Thoracic aorta (tissue), 2 donors: ENCODE measurements at places on chromosomes 4 and X. TPM values are rescaled to one million over a fixed set of nuclear protein-coding genes. Genes with fewer than 3 reads are reported as not detected.

DNA sequence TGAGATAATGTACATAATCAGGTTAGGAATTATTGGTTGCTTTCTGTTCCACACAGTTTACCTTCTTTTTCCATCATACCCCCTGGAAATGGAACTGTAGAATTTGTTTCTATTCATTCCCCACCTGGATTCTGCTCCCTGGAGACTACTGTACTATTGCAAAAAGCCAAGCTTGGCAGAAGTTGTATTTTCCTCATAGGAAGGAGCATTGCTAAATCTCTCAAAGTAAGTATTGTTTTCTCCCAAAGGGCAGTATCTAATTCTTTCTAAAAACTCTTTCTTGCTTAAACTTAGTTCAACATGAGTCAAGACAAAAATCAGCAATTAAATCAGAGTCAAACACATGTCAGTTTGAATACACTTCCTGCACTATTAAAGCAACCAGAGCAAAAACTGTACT is 136.2 kb downstream of the CDS1 start:
- no peak for DNase-seq
- H3K27ac ChIP-seq, result no peak overlapping the region
- no peaks in the 10 kb centered on the region for H3K4me1 ChIP-seq
- H3K27me3 ChIP-seq, result no peaks in the 10 kb centered on the region
- peaks cover 18% of the 10 kb centered on the region for H3K36me3 ChIP-seq
- no peak overlapping the region for H3K4me3 ChIP-seq

DNA sequence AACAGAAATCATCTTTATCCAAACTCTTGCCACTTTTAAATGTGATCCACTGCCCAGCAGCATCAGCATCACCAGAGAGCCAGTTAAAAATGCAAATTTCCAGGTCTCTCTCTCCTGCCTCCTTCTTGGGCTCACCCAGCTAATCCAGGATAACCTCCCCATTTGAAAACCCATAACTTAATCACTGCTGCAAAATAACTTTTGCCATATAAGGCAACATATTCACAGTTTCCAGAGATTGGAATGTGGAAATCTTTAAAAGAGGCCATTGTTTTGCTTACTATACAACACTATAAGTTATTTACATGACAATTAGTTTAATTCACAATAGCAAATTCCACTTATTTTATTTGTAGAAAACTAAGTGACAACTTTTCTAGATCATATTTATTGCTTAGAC is 4.8 kb upstream of the EXOSC9 start:
- DNase-seq, result no peak
- no peak overlapping the region for H3K27ac ChIP-seq
- no peaks in the 10 kb centered on the region for H3K4me1 ChIP-seq
- H3K36me3 ChIP-seq, result no peaks in the 10 kb centered on the region
- no peaks in the 10 kb centered on the region for H3K27me3 ChIP-seq

GRCh38 chr4:146275370-146275769 is 61.0 kb downstream of the REELD1 start:
- H3K27ac ChIP-seq, result no peak overlapping the region
- DNase-seq, result no peak
- no peaks in the 10 kb centered on the region for H3K27me3 ChIP-seq
- no peak overlapping the region for H3K4me3 ChIP-seq
- H3K36me3 ChIP-seq, result no peaks in the 10 kb centered on the region

- no peak overlapping the region for H3K4me3 ChIP-seq
- no peak overlapping the region for H3K27ac ChIP-seq
- no peaks in the 10 kb centered on the region for H3K4me1 ChIP-seq
- DNase-seq, result no peak
- H3K36me3 ChIP-seq, result no peaks in the 10 kb centered on the region
These were observed 41.7 kb downstream of the ITM2A start for GRCh38 chrX:79325263-79325958.

- no peak for DNase-seq
- peaks cover 26% of the 10 kb centered on the region for H3K4me1 ChIP-seq
- H3K4me3 ChIP-seq, result no peak overlapping the region
- peak overlapping the region; percentile 4 for H3K27ac ChIP-seq
- no peaks in the 10 kb centered on the region for H3K36me3 ChIP-seq
These were observed 49.8 kb upstream of the C1QTNF7 start for GRCh38 chr4:15378062-15378461.

DNA sequence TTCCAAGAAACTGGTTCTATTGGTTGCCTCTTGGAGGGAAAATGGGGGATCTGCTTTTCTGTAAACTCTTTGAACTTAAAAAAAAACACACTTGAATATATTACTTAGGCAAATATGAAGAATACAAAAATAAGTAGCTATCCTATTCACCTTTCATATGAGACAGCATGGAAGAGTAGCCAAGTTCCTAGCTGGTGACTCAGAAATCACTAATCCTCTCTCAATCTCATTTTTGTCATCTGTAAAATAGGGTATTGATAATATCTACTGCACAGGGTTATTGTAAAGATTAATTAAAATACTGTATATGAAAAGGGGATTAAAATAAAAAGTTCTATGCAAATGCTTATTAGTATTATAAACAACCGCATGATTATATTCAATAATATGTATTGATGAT is 12.7 kb downstream of the MGARP start:
- no peak for DNase-seq
- H3K27me3 ChIP-seq, result no peaks in the 10 kb centered on the region
- no peak overlapping the region for H3K27ac ChIP-seq
- H3K36me3 ChIP-seq, result no peaks in the 10 kb centered on the region

- no peaks in the 10 kb centered on the region for H3K36me3 ChIP-seq
- H3K27ac ChIP-seq, result no peak overlapping the region
- H3K27me3 ChIP-seq, result no peaks in the 10 kb centered on the region
These were observed 2.4 kb upstream of the SH3KBP1 start for GRCh38 chrX:19889582-19890342.

FAT1 gene
- total RNA-seq, result 117 TPM

DNA sequence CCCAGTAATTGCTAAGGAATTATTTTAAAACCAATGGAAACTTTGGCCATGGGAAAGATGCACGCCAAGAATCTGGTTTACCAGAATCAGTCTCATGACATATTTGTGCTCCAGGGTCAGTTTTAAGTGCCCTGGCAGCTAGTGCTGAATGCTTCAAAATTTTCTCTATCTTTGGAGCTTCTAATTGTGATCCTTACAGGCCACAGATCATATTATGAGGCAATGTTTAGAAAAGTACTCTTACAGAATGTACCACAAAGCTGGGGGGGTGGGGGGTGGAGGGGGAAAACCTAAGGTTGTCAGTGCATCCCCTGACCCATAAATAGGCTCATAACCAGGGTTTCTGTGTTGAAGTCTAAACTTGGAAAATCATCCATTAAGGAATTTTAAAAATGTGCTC is 514.5 kb downstream of the INPP4B start:
- DNase-seq, result no peak
- H3K4me3 ChIP-seq, result no peak overlapping the region
- H3K4me1 ChIP-seq, result no peaks in the 10 kb centered on the region
- no peak overlapping the region for H3K27ac ChIP-seq
- H3K27me3 ChIP-seq, result no peaks in the 10 kb centered on the region
- H3K36me3 ChIP-seq, result no peaks in the 10 kb centered on the region

DNA sequence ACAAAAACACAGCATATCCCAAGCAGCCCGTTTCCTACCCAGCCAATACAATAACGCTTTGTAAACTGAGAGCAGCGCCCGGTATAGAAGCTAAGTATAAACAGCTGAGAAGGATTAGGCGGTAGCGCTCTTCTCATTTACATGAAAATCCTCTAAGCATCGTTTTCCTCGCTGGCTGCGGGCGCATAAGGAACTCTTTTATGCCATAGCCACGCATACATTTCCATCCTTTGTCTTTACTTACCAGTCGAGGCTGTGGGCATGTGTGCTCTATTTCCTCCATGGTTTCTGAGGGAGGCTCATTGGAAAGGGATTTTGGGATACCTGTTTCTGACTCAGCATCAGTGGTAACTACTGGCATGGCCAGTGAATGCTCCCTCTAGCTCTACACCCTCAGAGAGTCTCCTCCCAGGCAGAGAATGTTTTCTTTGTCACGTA is 383 bp downstream of the PCYT1B start:
- no peaks in the 10 kb centered on the region for H3K27me3 ChIP-seq
- no peak for DNase-seq
- H3K4me3 ChIP-seq, result peak overlapping the region; percentile 67
- H3K4me1 ChIP-seq, result no peaks in the 10 kb centered on the region
- H3K27ac ChIP-seq, result no peak overlapping the region

DNA sequence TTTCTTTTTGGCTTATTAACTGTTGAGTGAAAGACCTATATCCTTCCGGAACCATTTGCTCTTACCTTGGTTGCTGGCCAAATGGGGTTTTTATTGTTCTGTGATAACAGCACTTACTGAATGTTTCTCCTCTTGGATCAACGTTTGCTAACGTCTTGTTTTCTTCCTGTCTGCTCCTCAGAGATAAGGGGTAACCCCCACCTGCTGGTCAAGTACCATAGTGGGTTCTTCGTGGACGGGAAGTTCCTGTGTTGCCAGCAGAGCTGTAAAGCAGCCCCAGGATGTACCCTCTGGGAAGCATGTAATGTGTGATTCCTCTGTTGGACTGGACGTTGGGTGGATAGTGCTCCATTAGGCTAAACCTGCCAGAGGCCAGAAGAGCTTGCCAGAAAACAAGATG is 15.3 kb downstream of the BMX start:
- H3K4me1 ChIP-seq, result no peaks in the 10 kb centered on the region
- H3K4me3 ChIP-seq, result no peak overlapping the region
- no peak overlapping the region for H3K27ac ChIP-seq
- no peaks in the 10 kb centered on the region for H3K36me3 ChIP-seq
- DNase-seq, result no peak
- H3K27me3 ChIP-seq, result no peaks in the 10 kb centered on the region

GRCh38 chrX:153573984-153574383 is 25.0 kb downstream of the CCNQ start:
- H3K4me1 ChIP-seq, result no peaks in the 10 kb centered on the region
- no peak for DNase-seq
- no peak overlapping the region for H3K4me3 ChIP-seq
- H3K27me3 ChIP-seq, result no peaks in the 10 kb centered on the region
- no peaks in the 10 kb centered on the region for H3K36me3 ChIP-seq

BANK1 gene
- total RNA-seq, result 0.85 TPM

DNA sequence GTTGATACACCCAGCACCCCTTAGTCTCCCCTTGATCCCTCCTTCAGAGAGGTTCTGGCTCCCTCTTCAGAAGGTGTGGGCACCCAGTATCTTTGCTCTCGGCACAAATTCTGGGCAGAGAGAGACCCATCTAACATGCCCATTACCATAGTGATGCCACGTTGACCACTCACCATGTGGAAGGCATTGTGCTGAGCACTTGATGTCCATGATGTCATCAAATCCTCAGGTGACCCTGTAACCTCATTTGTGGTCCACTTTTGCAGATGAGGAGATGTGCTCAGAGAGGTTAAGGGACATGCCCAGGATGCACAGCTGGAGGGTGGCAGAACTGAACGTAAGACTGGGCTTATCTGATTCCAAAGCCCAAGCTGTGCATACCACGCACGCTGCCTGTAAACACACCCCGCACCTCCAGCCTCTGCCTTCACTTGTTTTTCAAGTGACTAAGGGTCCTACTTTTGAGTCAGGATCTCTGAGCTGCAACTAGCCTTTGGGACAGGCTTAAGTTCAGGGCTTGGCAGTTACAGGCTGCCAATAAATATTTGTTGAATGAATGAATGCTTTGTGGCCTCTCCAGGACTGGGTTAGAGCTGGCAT is 55.2 kb downstream of the HTRA3 start:
- H3K27ac ChIP-seq, result no peak overlapping the region
- no peak overlapping the region for H3K4me3 ChIP-seq
- no peaks in the 10 kb centered on the region for H3K36me3 ChIP-seq

DNA sequence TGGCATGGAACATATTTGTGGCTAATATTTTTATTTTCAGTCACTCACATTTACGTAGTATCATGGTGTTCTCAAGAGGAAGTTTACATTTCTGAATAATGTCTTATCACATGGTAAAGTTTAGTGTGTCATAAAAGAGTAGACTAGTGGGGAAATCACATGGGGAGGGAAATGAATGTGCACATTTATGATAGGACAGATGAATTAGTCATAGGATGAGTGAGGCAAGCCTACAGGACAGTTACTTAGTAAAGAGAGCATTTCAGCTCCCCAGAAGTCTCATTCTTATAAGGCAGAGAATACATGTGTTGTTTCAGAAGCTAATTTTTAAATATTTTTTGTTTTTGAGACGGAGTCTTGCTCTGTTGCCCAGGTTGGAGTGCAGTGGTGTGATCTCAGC is 6.2 kb downstream of the GK start:
- H3K4me1 ChIP-seq, result no peaks in the 10 kb centered on the region
- no peak for DNase-seq
- H3K27me3 ChIP-seq, result no peaks in the 10 kb centered on the region
- H3K27ac ChIP-seq, result no peak overlapping the region

DNA sequence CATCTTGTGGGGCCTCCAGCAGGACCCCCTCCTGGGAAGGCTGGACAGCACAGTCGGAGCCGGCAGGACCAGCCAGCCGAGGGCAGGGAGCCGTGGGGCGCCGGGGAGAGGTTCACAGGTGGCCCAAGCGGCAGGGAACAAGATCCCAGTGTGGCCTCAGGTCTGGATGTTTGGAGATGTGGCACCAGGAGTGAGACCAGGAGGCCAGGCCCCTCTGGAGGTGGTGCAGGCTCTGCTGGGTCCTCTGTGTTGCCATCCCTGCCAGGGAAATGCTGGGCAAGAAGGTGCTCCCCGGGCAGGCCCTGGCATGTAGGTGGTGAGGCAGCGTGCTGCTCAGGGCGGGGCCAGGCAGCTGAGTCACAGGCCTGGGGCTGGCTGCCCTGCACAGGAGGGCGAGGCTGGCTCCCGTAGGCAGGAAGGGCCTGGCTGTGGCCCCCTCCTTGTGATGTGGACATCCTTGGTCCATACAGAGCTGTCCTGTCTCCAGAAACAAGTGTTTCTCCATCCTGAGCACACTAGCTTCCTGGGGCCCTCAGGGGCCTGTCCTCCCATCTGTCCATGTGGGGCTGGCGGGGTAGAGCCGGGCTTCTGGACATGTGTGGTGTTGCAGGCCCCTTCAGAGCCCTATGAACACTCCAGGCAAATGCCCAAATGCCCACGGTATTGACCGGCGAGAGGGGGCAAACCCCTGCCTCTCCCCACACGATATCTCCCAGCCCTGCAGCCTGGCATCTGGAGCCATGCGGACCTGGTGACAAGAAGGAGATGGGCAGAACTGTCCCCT is 4.8 kb upstream of the HGFAC start:
- H3K4me3 ChIP-seq, result no peak overlapping the region
- DNase-seq, result no peak
- H3K4me1 ChIP-seq, result peaks cover 10% of the 10 kb centered on the region
- no peak overlapping the region for H3K27ac ChIP-seq

DIPK2B gene
- total RNA-seq, result 14.0 TPM

LARP1B gene
- 42.5 TPM for total RNA-seq

- no peak for DNase-seq
- no peaks in the 10 kb centered on the region for H3K4me1 ChIP-seq
- no peaks in the 10 kb centered on the region for H3K27me3 ChIP-seq
- no peaks in the 10 kb centered on the region for H3K36me3 ChIP-seq
- H3K4me3 ChIP-seq, result no peak overlapping the region
- no peak overlapping the region for H3K27ac ChIP-seq
These were observed 57.6 kb downstream of the SLC4A4 start for GRCh38 chr4:71396382-71396781.

TBX22 gene
- total RNA-seq, result not detected

DNA sequence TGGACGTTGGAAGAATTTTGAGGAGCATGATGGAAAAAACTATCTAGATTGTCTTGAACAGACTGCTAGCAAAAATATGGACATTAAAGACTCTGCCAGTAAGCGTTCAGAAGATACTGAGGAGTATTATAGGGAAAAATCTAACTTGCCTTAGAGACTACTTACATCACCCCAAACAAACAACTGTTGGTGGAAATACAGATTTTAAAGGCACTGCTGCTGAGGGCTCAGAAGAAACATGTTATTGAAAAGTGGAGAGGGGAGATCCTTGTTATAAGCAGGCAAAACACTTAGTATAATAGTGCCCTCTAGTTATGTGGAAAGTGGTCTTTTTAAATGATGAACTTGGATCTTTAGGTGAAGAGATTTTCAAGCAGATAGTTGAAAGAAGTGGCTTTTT is 29.2 kb downstream of the MAD2L1 start:
- no peak overlapping the region for H3K4me3 ChIP-seq
- H3K4me1 ChIP-seq, result no peaks in the 10 kb centered on the region
- H3K27ac ChIP-seq, result no peak overlapping the region

GUCY1B1 gene
- 32.7 TPM for total RNA-seq
